ENCODE measurements at places on chromosomes 16 and 17.

DNA sequence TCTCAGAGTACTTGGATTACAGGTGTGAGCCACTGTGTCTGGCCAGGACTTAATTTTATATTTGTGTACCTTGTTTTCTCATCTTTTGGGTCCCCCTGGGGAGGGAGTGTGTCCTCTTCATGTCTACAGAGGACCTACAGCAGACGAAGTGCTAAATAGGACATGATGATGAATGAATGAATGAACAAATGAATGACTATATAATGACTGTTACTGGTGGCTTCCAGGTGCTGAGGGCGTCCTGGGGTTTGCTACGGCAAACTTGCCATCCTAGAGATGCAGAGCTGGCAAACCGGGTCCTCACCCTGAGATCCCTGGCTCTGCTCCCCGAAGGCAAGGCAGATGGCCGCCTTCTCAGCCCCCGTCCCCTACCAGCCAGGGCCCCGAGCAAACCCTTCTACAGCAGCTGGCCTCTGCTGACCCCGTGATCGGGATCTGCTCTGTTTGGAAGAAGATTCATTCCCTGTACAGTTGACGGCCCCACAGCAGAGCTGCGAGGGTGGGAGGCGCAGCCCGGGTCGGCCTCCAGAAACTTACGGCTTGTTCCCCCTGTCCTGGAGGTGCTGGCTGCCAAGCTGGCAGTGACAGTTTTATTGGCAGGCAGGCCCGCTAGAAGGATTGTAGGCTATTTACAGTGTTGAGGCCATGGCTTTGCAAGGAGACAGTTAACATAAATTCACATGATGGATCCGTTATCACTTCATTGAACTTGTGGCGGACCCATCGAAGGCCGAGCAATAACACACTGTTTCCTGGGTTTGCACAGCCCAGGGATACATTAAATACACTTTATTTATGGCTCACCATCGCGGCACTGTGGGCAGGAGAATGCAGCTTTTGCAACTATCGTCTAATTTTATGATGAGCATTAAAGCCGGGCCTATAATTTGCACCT is 197.7 kb upstream of the GSE1 start:
- peak; percentile 62 for DNase-seq

- DNase-seq = no peak
Measured at GRCh38 chr17:56176091-56176490, 22.8 kb downstream of the ANKFN1 start.

DNA sequence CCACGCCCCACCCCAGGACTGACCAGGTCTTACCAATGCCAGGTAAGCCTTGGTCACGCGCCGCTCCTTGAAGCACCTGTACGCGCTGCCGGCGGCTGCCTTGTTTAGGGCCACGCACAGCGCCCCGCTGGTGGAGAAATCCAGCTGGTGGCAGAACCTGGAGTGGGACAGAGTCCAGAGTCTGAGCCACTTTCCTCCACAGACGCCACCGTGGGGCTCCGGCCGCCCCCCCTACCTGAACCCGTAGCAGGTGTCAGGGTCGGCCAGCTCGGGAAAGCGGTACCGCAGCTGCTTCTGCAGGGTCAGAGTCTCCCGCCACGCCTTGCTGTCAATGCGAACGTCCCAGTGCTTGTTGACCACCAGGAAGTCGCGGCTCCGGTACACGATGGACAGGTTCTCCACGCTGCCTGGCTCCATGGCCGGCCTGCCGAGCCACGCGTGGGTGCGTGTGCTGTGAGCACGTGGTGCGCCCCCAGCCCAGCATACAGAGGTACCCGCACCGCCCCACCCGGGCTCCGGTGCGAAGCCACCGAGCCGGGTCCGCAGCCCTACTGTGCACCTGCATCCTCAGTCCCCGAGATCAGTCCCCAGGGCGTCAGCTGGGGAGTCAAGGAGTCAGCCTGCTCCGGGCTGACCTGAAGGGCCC is 737 bp downstream of the RPUSD1 start:
- DNase-seq = no peak

GRCh38 chr16:81633680-81634379 is 145.3 kb upstream of the PLCG2 start:
- DNase-seq = no peak

- DNase-seq = no peak
Measured at GRCh38 chr16:54094641-54095040, 191.9 kb downstream of the IRX3 start.

- DNase-seq = no peak
Measured at GRCh38 chr17:44749980-44750318, 8.8 kb upstream of the ADAM11 start.

GRCh38 chr17:37446027-37446426 is 39.3 kb downstream of the TADA2A start:
- DNase-seq = no peak

DNA sequence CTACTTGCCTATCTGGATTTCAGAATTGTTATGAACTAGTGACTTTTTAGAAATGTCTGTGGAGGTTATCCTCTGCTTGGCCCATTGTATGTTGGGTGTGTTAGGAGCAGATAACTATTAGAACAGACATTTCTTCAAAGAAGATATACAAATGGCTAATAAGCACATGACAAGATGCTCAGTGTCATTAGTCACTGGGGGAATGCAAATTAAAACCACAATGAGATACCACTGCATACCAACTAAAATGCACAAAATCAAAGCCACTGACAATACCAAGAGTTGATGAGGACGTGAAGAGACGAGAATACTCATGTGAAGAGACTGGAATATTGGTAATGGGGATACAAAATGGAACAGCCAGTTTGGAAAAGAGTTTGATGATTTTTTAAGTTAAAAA is 39.2 kb downstream of the CEP112 start:
- DNase-seq = no peak

DNA sequence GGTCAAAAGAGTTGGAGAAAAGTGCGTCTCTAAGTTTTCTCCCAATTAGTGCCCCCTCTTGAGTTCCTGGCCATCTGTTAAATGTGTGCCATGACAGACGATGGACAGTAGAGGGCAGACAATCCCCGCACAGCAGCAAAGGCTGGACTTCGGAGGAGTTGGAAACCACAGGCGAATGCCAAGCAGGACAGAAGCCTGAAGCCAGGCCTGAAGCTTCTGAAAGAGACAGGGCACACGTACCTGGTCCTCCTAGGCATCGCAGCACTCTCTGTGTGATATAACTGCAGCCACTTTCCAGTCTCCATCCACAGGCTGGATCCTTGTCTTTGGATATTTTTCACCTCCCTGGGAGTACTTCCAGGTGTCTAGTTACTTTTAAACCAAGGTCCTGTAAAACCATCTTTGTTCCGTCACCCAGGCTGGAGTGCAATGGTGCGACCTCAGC is 14.5 kb downstream of the C17orf100 start:
- peak; percentile 91 for DNase-seq
